ENCODE measurements at places on chromosomes 6 and 20. TPM values are rescaled to one million over a fixed set of nuclear protein-coding genes. Genes with fewer than 3 reads are reported as not detected.

The UNC5CL gene
- 2.1 TPM for total RNA-seq

The MROH8 gene
- total RNA-seq, result 0.98 TPM

The RHAG gene
- total RNA-seq, result not detected

The SCRT2 gene
- not detected for total RNA-seq
